ENCODE measurements at places on chromosomes 7 and 10.

- no peak for DNase-seq
These were observed 68.3 kb upstream of the MGMT start for GRCh38 chr10:129398711-129399141.

- no peak for DNase-seq
These were observed 91.8 kb downstream of the ZMYND11 start for GRCh38 chr10:227014-227413.

- peak; percentile 12 for DNase-seq
These were observed 39.5 kb downstream of the ZNF117 start for GRCh38 chr7:64951250-64951848.

GRCh38 chr7:91043186-91043585 lies 221.0 kb upstream of the FZD1 start:
- no peak for DNase-seq

- DNase-seq: peak; percentile 85
These were observed 77.8 kb upstream of the LRRC17 start for GRCh38 chr7:102834999-102835398.

- DNase-seq: no peak
These were observed 47.0 kb downstream of the SPAM1 start for GRCh38 chr7:123972045-123972444.

- no peak for DNase-seq
These were observed 614.0 kb downstream of the AUTS2 start for GRCh38 chr7:70212281-70212680.

DNA sequence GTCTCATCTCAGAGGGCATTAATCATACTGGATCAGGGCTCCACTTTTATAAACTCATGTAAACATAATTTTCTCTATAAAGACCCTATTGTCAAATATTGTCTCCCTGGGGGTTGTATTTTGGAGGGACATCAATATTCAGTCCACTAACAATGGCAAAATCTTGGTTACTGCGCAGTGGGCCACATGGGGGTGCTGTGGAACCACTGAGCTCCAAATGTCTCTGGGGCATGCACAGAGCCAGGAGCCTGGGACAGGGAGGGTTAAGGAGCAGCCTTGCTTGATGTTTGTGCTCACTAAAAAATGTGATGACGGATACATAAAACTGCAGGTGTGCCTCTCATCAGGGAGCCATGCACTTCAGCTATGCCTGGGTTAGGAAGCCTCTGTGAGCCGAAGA lies 62.1 kb upstream of the PRSS58 start:
- DNase-seq: no peak

Measured in NCI-H226 (cell line).